H1 (cell line): ENCODE measurements at places on chromosomes 3 and 15. TPM values are rescaled to one million over a fixed set of nuclear protein-coding genes. Genes with fewer than 3 reads are reported as not detected.

The MRAS gene
- polyA plus RNA-seq: 10.6 and 15.1 TPM in 2 replicates

The TEX55 gene
- polyA plus RNA-seq: not detected in 2 replicates

The SNX22 gene
- polyA plus RNA-seq: 4.9 and 7.5 TPM in 2 replicates

The CLDN18 gene
- not detected in 2 replicates for polyA plus RNA-seq

The C2CD4B gene
- polyA plus RNA-seq: 0.12 and 0.41 TPM in 2 replicates

The C3orf20 gene
- polyA plus RNA-seq: not detected in 2 replicates

The ANAPC13 gene
- polyA plus RNA-seq: 17.0 and 33.3 TPM in 2 replicates

The HTD2 gene
- polyA plus RNA-seq: 5.6 and 8.8 TPM in 2 replicates

The NOX5 gene
- under 0.01 TPM in 1 of 2 replicates, not detected in the other for polyA plus RNA-seq

The PAQR9 gene
- polyA plus RNA-seq: 5.2 and 7.5 TPM in 2 replicates

The CKMT1B gene
- polyA plus RNA-seq: 91.3 and 111 TPM in 2 replicates

The NPAP1 gene
- 0.06 and 0.08 TPM in 2 replicates for polyA plus RNA-seq

The SAMD7 gene
- polyA plus RNA-seq: not detected in 2 replicates

The VEPH1 gene
- 9.1 and 12.0 TPM in 2 replicates for polyA plus RNA-seq

The PLA2G4E gene
- polyA plus RNA-seq: 0.03 TPM in 2 replicates

The GHSR gene
- not detected in 2 replicates for polyA plus RNA-seq

The C3orf85 gene
- polyA plus RNA-seq: not detected in 2 replicates

The AQR gene
- 12.5 and 34.5 TPM in 2 replicates for polyA plus RNA-seq

The BLOC1S6 gene
- 3.7 and 4.5 TPM in 2 replicates for polyA plus RNA-seq

The ITIH1 gene
- not detected in 2 replicates for polyA plus RNA-seq

The FAM107A gene
- polyA plus RNA-seq: 0.51 and 1.1 TPM in 2 replicates

The ANKRD63 gene
- 0.16 and 0.18 TPM in 2 replicates for polyA plus RNA-seq

The LINS1 gene
- polyA plus RNA-seq: 2.7 and 4.2 TPM in 2 replicates

The IL1RAP gene
- polyA plus RNA-seq: 2.2 and 2.4 TPM in 2 replicates

The EOMES gene
- 0.09 TPM in 2 replicates for polyA plus RNA-seq

The PLCD1 gene
- 15.3 and 25.7 TPM in 2 replicates for polyA plus RNA-seq

The SGO1 gene
- polyA plus RNA-seq: 5.7 and 6.9 TPM in 2 replicates

The SLC25A36 gene
- 38.1 and 42.9 TPM in 2 replicates for polyA plus RNA-seq

The SCAANT1 gene
- polyA plus RNA-seq: not detected in 2 replicates

The ZNF501 gene
- polyA plus RNA-seq: 1.4 and 1.6 TPM in 2 replicates
